Kidney epithelial cell (primary cell): ENCODE measurements at places on chromosomes 6 and 20. TPM values are rescaled to one million over a fixed set of nuclear protein-coding genes. Genes with fewer than 3 reads are reported as not detected.

GRCh38 chr6:11632231-11632630 is 94.7 kb downstream of the TMEM170B start:
- no peak for DNase-seq

Gene C6orf132
- total RNA-seq = 18.9 and 24.2 TPM in 2 replicates

- DNase-seq = no peak
Measured at GRCh38 chr20:57034001-57034400, 232.4 kb downstream of the BMP7 start.

DNA sequence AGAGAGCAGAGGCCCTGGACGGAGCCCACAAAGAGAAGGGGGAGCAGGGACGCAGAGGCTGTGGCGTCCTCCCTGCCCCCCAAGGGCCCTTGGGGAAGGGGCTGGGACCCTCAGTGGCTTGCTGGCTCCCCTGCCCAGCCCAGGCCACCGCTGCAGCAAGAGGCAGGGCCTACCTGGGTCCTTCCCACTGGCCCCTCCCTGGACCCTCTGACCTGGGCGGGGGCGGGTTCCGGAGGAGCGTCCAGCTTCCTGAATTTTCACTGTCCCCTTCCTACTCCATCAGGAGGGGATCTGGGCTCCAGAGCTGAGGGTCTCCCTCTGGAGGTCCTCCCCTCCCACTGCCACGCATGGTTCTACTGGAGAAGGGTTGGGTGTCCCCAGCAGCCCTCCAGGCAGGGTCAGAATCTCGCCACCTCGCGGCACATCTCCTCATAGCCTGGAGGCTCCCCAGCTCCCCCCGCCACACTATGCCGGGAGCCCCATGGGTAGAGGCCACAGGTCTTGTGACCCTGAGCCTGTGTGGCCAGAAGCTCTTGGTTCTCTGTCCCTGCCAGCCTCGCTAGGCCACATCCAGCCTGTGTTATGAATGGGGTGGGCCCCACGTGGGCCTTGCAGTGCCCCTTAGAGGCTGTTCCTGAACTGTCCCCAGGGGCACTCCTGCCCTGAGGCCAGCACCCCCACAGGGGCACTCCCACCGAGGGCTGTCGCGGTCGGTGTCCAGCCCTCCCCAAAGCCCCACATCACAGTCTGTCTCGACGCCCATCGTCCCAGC is 1.0 kb upstream of the SOX18 start:
- DNase-seq = no peak

- no peak for DNase-seq
Measured at GRCh38 chr6:154478021-154478700, 32.3 kb downstream of the CNKSR3 start.

DNA sequence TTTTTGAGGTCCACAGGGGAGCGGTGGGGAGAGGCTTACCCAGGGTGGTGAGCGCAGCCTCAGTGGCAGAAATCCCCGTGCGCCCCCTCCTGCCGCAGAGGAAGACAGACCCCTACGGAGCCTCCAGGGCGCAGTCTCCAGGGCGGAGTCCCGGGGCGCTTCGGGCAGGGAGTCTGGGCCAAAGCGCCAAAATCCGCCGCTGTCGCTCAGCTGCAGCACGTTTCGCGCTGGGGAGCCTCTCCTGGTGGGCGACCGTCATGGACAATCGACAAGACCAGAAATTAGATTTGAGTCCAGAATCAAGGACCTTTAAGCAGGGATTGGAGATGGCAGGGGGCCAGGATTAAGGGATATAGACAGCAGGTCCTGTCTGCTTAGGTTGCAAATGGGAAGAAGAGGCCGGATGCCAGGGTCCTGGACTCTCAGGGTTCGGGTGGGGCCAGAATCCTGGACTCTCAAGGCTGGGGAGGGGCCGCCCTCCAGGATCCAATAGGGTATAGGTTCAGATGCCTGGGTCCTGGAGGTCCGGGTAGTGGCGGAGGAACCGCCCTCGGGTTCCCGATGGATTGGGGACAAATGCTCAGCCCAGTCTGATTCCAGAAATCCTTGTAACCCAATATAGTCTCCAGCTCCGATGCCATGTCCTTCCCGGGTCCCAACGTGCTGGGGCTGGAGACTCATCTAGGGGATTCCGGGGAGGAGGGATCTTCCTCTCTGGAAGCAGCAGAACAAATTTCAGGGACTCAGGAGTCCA is 7.9 kb upstream of the HLA-E start:
- DNase-seq = no peak

DNA sequence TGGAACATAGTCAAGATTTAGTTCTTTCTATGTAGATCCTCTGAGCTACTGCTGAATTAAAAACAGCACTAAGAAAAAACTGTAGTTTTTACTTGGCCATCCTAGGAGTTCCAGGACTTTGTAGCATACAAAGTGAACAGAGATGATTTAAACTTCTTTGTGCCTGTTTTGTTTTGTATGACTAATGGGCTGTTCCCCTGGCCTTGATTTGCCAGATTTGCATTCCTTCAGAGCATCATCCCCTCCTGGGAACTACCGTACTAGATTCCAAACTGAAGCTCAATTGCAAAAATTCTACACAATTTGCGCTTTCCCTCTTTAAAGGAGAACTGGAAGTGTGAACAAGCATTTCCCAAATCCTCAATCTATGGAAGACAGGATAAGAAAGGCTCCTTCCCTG is 23.1 kb downstream of the ACOT13 start:
- no peak for DNase-seq

Gene DNMT3B
- 7.5 and 9.0 TPM in 2 replicates for total RNA-seq

DNA sequence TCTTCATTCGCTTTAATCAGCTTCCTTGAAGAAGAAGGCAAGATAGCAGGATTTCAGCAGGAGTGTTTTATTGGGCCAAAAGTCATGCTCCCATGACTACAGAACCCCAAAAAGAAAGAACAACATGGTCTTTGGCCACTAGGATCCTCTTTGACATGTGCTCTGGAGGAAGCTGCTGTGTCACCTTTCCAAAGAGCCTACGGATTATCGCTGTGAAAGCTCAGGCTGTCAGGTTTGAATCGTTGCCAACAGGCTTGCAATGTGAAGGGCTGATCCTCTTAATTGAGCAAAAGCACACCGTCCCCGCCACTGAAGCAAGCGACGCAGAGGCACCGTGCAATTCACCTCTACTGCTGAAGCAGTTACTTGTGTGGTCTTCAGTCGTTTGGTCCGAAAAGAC is 29.0 kb downstream of the MYLIP start:
- no peak for DNase-seq

DNA sequence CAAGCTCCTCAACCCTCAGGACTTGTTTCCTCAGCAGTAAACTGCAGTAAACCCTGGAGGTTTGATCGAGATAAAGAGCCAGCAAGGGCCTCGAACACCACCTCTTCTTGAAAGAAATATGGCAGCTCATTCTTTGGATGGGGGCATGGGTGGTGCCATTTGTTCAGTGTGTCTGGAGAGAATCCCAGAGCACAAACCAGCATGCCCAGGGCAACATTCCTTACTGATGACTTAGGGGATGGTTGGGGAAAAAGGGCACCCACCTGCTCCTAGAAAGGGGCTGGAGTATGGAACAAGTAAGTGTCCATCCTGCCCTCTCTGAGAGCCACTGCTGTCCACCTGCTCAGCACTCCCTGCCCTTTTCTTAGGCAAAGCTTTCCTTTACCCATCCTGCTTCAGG is 31.3 kb upstream of the ZFAND3 start:
- no peak for DNase-seq

DNA sequence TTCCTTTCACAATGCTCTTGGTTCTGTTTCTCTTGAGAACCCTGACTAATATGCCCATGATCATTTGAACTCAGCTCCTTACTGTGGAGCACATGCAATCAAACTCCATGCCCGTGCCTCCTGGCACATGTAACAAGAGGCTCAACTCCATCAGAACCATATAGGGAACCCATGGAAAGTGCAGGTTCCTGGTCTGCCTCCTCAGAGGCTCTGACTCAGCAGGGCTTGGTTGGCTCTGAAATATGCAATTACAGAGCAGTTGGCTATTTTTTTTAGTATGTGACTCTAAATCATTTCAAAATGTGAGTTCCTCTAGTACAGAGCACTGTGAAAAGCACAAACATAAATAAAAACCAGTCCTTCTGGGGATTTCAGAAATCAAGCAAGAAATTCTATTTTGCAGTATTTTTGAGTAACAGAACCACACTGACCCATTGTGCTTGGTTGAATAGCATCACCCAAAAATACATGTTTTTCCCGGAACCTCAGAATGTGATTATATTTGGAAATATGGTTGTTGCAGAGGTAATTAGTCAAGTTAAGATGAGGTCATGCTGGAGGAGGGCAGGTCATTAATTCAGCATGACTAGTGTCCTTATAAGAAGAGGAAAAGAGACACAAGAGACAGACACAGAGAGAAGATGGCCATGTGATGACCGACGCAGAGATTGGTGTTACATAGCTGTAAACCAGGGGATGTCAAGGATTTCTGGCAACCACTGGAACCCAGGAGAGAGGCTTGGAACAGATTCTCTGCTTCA is 13.2 kb upstream of the MAP3K4 start:
- DNase-seq = no peak

DNA sequence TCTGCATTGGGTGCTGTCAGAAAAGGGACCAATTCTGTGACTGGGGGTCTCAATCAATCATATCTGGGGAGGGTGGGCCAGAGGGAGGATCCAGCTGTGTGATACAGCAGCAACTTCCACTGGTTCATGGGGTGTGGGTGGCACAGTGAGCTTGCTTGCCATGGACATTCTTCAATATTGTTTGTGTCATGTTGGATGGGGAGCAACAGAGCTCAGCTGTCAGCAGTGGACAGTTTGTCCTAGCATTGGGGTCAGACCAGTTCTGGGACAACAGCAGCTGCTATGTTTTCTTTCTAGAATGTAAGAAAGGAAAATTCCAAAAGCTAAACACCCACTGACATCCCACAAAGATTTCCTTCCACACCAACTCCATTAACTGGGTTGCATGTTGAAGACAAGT is 221.9 kb upstream of the CDH4 start:
- no peak for DNase-seq

- no peak for DNase-seq
Measured at GRCh38 chr6:25233226-25233625, 45.9 kb upstream of the CARMIL1 start.

DNA sequence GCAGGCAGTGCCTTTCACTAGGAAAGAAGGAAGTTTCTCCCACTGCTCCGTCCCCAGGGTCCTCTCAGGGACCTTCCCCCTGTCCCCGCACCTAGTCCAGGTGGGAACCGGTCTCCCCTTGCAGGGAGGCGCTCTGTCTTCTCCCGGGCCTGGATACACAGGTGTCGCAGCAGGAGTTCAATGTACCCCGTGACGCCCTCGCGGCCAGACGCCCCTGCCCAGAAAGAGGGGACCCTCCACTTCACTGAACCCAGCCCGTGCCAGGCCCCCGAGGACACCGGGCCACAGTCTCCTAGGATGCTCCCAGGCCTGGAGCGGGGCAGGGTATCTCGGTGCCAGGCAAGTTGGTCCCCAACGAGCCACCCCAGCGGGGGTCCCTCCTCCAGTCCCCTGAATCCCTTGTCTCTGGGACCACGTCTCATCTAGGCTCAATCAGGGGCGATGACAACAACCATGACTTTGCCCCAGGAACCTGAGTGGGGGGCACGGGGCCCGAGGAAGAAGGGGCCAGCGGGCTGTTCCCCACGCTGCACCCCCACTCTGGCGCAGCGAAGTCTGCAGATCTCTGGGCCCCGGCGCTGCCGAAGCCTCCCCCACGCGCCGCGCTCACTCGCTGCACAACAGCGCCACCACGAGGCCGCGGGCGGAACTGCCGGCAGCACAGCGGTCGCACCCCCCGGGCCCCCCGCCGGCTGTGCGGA is 103.0 kb downstream of the EDN3 start:
- DNase-seq = no peak

DNA sequence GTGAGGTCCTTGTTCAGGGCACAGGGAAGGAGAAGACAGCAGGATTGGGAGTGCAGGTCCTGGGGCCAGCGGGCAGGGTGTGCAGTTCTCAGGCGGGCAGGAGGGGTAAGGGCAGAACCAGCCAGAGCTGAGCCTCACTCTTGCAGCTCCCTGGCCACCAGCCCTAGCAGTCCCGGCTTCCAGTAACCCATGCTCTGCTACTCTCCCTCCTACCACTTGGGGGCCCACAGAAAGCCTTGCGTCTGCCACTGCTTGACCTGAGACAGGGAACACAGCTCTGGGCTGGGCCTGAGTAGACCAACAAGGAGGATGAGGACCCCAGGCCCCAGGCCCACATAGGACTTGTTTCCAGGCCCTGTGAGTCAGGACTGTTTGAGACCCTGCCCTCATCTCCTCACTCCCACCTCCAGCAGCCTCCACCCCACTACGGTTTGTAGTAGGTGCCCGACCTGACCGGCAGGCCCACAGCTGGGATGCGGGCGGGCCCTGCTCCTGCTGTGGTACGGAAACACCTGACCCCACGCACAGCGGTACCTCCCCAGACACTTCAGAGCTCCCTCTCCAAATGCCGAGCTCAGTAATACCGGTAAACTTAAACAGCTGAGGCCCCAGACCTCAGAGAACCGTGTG is 39.2 kb downstream of the KCNK5 start:
- DNase-seq = no peak

Gene BTN1A1
- not detected in 2 replicates for total RNA-seq
